KBM-7 (cell line): ENCODE measurements at places on chromosomes 12 and 14.

DNA sequence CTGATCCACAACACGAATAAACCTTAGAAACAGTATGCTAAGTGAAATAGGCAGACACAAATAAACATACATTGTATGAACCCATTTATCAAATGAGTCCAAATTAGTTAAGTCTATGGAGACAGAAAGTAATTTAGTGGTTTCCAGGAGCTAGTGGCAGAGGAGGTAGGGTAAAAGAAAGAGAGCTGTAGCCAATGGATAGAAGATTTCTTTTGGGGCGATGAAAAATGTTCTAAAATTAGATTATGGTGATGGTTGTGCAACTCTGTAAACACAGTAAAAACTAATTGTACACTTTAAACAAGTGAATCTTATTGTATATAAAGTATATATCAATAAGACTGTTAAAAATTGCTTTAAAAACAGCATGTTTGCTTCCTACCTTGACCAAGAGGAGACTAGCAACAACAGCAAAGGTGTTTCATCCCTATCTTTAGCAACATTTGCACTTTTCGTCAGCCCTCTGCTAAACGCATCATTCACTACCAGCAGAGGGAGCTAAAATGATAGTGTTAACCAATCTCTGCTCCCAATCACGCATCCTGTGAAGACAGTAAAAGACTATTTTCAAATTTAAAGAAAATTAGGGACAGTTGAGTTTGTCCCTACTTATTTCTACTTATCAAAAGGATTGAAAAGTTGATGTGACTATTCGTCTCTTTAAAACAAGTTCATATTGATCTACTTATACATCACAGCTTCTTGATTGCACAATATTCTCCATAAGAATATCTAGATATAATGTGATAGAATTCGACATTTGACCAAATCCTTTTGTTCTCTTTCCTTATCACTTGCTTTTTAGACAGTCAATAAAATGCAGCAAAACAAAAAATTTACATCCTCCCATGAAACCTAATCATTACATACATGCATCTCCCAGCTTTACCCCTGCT, 24.0 kb upstream of the LGR5 start:
- DNase-seq: peak; percentile 74

DNA sequence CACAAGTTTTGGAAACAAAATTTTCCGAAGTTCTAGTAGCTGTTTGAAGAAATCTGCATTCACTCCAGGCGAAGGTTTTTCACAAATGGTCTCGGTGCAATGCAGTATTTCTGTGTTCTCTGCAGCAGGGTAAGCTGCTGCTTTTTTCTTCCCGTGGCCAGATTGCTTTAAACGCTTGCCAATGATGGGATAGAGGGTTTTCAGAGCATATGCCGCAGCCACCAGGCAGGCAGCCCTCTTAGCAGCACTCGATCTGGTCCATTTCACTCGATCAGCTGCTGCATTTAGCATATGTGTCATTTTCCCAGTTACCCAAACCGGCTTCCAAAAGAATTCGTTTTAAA, 315 bp downstream of the ABCD2 start:
- DNase-seq: no peak

DNA sequence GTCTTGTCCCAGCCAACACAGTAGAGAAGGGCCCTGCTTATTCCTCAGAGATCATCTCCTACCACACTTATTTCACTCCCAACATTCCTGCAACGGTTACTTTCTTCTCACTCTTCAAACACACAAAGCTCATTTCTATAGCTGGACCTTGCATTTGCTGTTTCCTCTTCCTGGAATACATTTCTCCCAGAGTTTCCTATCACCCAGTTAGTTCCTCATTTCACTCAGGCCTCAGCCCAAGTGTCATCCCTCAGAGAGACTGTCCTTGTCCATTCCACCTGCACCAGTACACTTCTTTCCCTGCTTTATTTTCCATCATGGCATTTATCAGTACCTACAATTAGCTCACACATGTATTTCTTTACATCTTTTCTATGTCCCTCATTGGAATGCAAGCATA, 14.7 kb upstream of the STK38L start:
- DNase-seq: peak; percentile 63

DNA sequence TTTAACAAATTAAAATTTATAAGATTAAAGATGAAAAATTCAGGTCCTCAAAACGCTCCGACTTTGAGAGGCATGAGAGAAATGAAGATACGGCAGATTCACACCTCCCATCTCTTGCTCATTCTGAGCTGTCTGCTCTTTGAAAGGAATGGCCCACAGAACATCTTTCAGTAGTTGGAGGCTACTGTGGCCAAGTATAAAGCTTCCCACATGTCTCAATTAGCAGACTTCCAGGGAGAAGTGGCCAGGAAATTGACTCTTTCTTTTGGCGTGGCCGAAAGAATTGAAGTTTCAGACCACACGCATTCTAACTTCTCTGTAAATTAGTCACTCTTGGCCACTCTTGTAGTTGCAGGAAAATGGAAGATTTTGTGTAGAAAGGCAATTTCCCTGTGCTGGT, 129.2 kb downstream of the DIP2B start:
- DNase-seq: no peak

DNA sequence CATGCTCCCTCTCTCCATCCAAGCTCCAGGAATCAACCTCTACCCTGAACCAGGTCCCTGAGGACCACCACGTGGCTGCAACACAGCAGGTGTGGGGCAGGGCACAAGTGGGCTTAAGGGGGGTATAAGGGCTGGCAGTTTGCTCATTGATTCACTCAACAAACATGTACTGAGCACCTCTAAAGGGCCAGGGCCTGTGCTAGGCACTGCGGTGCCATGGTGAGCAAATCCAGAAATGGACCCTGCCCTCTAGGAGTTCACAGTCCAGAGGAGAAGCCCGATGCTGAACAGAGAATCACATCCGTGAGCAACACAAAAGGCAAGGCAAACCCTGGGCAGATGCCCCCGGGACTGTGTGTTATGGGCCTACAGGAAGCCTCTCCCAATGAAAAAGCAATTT, 6.5 kb upstream of the AQP2 start:
- no peak for DNase-seq

DNA sequence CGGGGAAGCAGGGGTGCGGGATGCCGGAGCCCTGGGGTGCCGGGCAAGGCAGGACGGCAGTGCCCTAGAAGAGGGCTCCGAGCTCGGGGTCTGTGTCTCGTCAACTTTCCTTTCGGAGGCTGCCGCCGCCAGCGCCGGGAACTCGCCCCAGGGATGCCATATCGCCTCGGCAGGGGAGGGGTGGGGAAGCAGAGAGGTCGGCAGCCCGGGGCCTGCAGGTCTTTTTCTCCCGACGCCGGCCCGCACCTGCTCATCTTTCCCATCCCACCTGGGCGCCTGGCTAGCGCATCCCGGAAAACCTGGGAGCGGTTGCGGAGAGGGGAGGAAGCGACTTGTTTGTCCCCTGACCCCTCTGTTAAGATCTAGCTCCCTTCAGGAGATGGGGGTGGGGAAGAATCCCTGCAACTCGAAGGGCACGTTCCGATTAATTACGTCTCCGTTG, 547 bp downstream of the CNTN1 start:
- no peak for DNase-seq

GRCh38 chr14:94342334-94342934, 19.3 kb upstream of the SERPINA6 start:
- DNase-seq: no peak

DNA sequence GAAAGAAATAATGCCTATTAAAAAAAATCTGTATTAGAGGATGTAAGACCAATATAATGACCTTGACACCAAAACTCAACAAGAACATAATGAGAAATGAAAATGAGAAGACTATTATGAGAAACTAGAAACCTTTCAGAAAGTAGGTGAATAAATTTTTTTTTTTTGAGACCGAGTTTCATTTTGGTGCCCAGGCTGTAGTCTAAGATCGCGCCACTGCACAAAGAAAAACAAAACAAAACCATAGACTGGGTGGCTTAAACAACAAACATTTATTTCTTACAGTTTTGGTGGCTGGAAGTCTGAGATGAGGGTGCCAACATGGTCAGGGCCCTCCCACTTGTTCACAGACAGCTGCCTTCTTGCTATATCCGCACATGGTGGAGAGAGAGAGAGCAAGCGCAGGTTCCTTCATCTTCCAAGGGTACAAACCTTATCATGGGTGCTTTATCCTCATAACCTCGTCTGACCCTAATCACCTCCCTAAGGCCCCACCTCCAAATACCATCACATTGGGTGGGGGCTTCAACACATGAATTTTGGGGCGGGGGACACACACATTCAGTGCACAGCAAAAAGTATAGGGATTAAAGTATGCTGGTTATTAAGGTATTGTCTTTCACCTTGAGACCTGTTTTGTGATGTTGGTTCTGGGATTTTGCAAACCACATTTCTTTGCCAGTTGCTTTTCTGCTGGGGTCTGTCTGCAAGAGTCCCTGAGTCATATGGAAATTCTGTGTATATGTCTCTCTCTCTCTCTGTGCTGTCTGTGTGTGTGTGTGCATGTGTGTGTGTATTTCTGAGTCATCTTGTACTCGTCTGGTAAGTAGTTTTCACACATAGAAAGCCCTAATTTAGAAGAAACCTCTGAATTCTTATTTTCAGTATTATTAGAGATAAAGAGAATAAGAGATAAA, 26.2 kb downstream of the ZCRB1 start:
- no peak for DNase-seq

DNA sequence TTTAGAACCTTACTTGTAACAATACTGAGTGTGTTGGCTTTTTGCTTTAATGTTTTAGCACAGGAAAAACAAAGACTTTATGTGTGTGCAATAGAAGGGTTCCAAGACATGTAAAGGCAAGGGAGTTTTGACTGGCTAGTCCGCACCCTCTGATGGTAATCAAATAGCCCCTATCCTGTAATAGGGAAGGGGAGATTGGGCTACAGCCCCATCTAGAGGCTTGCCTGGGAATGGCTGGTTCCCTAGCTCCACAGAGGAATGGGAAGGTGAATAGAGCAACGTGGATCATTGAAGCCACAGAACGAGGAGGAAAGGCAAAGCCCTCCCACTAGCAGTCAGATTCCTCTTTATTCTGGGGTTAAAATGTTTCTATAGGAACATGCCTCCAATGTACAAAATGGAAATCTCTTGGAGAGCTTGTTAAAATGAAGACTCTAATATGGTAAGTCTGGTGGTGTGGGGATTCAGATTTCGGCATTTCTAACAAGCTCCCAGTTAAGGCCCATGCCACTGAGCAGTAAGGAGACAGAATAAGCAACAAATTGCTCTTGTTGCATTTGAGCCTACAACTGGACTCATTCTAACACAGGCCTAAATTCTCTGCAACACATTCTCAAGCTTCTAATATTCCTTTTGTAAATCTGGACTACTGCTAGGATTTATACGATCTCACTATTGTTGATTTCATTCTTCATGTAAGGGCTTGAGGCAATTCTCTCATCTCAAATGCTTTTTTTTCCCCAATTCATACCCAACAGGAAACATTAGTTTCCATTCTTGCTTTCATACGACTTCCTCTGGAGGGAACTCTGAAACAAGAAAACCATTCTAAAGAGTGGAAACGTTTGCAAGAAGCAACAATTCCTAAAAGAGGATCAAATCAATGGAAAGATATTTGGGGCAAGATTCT, 57.1 kb downstream of the NIN start:
- peak; percentile 68 for DNase-seq

DNA sequence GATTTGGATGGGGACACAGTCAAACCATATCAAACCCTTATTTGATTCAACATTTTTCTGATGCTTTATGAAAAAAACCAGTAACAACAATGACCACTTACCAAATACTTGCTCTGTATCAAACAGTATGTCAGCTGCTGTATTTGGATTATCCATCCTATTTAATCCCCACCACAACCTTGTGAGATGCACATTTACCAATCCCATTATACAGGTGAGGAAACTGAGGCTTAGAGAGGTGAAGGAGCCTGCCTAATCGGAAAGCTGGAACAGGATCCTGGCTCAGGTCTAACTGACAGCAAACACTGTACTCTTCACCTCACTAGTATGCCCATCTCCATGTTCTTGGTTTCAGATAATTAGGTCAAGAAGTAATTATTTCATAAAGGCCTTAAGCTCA, 13.8 kb downstream of the CHST11 start:
- DNase-seq: no peak

DNA sequence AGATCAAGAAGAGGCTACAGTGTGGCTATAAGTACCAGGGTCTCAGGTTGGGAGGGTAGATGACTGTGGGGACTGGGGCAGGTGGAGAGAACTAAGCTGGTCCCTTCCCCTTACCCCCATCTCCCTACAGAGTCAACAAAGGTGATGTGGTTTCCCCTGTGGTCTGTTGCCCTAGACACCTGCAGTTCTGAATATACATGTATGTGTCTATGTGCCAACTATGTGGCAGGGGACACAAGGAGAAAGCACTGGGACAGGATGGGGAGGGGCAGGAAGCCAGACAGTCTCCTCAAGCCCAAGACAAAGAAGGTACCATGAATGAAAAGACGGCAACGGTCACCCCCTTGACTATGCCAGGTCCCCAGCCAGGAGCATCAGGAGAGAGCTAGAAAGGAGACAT, 4.5 kb upstream of the HDAC7 start:
- DNase-seq: no peak

GRCh38 chr12:119096429-119097202, 82.1 kb upstream of the HSPB8 start:
- DNase-seq: no peak

- DNase-seq: no peak
Observed at GRCh38 chr14:61661471-61662400, 33.6 kb upstream of the HIF1A start.

DNA sequence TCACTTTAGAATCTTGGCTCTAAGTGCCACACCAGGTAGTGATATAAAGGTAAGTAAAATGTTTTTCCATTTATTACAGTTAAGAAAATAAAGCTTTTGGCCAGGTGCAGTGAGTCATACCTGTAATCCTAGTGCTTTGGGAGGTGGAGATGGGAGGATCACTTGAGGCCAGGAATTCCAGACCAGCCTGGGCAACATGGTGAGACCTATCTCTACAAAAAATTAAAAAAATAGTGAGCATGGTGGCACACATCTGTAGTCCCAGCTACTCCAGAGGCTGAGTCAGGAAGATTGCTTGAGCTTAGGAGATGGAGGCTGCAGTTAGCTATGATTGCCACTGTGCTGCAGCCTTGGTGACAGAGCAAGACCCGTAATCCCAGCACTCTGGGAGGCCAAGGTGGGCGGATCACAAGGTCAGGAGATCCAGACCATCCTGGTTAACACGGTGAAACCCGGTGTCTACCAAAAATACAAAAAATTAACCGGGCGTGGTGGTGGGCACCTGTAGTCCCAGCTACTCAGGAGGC, 5.0 kb downstream of the FANCM start:
- no peak for DNase-seq

DNA sequence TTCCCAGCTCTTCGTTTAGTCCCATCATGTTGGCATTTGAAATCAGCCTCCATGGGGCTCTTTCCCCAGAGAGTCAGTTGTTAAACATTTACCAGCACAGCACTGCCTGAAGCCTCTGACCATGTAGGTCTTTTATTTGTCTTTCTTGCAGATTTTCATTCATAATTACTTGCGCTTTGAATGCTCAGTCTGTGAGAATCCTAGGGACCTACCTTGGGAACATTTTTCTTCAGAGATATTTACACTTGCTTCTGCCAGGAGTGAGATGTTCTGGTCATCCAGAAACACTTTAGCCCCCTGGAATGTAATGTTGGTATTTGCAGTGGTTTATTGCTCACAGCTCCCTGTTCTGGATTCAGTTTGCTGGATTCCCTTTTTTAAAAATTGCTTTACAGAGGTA, 41.7 kb downstream of the RPH3A start:
- DNase-seq: no peak

GRCh38 chr12:292186-292585, 29.6 kb upstream of the SLC6A13 start:
- DNase-seq: no peak

- DNase-seq: no peak
Observed at GRCh38 chr14:79552778-79553177, 658.5 kb downstream of the DIO2 start.

GRCh38 chr14:45698462-45699134, 445.6 kb upstream of the MIS18BP1 start:
- DNase-seq: no peak

- DNase-seq: no peak
Observed at GRCh38 chr14:32545095-32545494, 216.0 kb downstream of the AKAP6 start.
